Ecto neural progenitor cell (in vitro differentiated cells): ENCODE measurements at places on chromosomes 6 and 20.

DNA sequence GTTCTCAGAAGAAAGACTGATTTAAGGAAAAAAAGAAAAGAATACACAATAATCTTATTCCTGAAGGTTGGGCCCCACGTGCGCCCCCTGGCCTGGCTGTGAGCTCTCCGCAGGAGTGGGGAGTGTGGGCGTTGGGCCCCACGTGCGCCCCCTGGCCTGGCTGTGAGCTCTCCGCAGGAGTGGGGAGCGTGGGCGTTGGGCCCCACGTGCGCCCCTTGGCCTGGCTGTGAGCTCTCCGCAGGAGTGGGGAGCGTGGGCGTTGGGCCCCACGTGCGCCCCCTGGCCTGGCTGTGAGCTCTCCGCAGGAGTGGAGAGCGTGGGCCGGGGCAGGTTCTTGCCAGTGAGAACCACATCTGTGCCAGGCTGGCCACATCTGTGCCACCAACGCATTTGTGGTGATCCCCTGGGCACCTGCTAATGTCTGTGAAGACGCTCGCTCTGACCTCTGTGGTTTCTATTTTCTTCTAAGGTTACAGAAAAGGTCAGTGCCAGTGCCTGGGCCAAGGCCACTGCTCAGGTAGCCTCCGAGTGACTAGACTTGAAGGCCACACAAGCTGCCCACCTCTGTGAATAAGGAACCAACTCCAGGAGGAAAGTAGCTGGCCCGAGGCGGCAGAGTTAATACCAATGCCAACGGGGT lies 41.0 kb downstream of the WDR27 start:
- DNase-seq = no peak

DNA sequence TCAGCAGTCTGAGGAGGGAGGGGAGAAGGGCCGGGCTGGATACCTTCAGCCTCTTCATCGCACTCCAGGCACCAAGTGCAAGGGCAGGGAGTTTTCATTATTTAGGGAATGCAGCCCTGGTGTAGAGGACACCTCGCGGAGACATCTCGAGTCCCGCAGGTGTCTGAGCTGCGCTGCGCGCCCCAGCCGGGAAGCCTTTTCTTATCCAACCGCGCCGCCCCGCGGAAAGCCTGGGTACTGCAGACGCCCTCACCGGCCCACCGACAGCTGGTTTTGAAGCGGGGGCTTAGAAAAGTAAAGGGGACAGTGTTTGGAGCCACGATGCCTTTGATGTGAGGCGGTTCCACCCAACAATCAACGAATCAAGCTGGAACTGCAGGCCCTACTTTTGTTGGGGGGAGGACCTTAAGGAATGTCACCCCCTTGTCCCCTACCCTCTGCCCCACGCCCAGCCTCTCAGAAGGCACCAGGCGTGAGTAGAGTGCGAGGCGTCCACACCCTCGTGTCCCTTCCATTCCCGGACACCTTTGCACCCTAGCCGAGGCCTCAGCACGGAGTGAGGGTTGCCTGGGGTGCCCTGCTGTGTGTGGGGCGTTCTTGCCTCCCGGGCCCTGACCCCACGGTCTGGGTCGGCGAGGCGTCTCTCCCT lies 8.6 kb downstream of the NKX2-2 start:
- DNase-seq = peak; percentile 93

DNA sequence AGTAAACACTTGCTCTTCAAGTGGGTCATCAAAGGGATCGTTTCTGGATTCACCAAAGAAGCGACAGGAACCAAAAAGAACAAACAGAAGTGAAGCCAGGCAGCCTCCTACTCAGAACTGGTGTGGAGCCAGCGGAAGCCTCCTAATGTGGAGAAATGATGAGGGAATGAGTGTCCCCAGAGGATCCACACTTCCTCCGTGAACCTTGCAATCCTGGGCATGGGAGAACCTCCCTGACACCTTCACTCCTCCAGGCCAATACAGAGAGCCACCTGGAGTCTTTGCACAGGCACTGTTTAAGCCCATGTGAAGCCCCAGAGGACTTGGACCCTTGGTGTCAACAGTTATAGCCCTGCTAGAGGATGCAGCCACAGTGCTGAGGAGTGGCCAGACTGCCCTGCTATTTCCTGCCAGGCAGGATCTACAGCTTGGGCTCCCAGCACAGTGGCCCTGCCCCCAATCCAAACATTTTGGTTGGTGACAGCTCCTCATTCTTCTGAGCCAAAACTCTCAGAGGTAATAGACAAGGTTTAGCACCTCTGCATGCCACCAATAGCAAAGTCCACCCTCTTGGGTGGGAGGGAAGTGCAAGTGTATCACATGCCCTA lies 23.2 kb upstream of the SERINC1 start:
- no peak for DNase-seq

DNA sequence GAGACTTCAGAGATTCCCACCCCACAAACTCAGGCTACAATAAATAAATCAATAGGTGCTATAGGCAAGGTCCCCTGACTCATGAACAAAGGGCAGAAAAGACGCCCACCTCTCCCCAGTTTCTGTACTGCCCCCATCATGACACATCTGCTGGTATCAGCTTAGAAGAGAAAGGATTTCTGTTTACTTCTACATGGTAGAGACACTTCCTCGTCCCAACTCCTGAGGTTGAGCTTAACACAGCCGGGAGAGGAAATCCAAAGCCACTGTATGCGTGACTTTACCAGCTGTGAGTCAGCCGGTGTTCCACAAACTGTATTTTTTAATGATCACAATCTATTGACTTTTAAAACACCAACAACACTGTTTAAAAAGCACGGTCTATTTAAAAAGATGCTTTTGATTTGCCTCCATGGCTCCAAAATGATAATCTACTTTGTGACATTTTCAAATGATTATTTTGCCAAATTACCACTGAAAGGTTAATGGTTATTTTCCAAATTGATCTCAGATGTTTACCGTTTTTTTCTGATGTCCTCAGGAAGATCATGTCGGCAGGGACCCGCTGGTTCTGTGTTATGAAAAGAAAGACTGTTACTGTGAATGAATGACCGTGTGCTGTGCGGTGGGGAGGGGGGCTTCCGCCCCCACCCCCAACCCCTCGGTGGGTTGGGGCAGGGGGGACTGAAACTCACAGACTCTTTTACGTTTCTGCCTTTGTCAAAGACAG lies 72.5 kb downstream of the ATP9A start:
- no peak for DNase-seq

DNA sequence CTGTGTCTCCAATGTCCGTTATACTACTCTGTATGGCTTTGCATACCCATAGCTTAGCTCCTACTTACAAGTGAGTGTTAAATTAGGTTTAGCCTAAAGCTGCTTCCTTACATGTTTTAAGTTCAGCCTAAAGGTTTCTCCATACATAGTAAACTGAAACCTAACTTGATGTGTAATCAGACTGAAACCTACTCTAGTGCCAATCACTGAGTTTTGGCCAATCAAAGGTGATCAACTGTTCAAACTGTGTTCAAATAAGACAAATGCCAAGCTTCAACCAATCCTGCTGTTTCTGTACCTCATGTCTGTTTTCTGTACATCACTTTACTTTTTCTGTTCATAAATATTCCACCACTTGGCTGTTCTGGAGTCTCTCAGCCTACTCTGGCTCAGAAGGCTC lies 20.0 kb downstream of the HLA-DOA start:
- no peak for DNase-seq

- DNase-seq = no peak
Observed at GRCh38 chr6:45075246-45075645, 252.9 kb upstream of the RUNX2 start.

GRCh38 chr6:111642463-111643158 lies 36.9 kb upstream of the TRAF3IP2 start:
- no peak for DNase-seq

GRCh38 chr6:28896505-28897368 lies 27.0 kb downstream of the TRIM27 start:
- DNase-seq = peak; percentile 79

GRCh38 chr20:18683839-18684238 lies 96.0 kb downstream of the DTD1 start:
- DNase-seq = no peak

GRCh38 chr6:149031201-149031858 lies 284.5 kb downstream of the UST start:
- no peak for DNase-seq

GRCh38 chr6:27838058-27838944 lies 73.9 kb downstream of the OR2B2 start:
- DNase-seq = peak; percentile 88

DNA sequence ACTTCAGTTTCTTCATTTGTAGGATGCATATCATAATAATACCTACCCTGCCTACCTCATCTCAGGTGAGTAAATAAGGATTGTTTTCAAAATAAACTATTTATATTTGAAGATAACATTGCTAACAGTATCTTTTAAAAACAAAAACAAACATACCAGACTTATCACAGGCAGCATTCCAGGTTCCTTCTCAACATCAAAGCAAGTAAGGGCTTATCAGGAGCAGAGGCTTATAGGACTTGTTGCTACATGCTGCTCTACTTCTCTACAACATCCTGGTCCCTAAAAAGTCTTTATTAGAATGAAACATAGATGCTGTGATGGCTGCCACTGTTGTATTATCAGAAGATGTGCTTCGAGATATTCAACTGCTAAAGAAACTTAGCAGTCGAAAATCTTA lies 149.2 kb upstream of the PRDM1 start:
- no peak for DNase-seq
